Pancreas (tissue), 10 donors: ENCODE measurements at places on chromosomes 3 and 15. TPM values are rescaled to one million over a fixed set of nuclear protein-coding genes. Genes with fewer than 3 reads are reported as not detected.

DNA sequence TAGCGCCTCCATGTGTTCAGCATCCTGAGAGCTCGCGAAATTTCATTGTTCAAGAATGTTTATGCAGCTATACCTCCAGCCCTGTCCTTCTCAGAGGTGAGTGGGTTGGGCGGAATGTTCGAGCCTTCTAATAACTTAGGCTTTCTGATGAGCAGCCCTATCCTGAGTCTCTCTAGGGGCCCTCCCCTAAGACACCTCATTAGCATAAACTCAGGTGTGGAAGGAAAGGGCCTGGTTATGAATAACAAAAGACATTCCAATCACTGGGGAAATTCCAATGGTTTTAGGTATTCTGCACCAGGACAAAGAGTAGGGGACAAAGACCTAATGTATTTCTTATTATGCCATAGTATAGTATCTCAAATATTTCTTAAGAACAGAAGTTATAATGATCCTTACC is 138.1 kb upstream of the PDZRN3 start:
- no peak for DNase-seq
- H3K27ac ChIP-seq: no peak overlapping the region
- no peaks in the 10 kb centered on the region for H3K4me1 ChIP-seq

- no peaks in the 10 kb centered on the region for H3K4me1 ChIP-seq
- DNase-seq: no peak
- no peaks in the 10 kb centered on the region for H3K27me3 ChIP-seq
- H3K36me3 ChIP-seq: no peaks in the 10 kb centered on the region
- H3K4me3 ChIP-seq: no peak overlapping the region
Measured at GRCh38 chr3:190382082-190382481, 5.9 kb upstream of the CLDN16 start.

AMIGO3 gene
- total RNA-seq: not detected

DNA sequence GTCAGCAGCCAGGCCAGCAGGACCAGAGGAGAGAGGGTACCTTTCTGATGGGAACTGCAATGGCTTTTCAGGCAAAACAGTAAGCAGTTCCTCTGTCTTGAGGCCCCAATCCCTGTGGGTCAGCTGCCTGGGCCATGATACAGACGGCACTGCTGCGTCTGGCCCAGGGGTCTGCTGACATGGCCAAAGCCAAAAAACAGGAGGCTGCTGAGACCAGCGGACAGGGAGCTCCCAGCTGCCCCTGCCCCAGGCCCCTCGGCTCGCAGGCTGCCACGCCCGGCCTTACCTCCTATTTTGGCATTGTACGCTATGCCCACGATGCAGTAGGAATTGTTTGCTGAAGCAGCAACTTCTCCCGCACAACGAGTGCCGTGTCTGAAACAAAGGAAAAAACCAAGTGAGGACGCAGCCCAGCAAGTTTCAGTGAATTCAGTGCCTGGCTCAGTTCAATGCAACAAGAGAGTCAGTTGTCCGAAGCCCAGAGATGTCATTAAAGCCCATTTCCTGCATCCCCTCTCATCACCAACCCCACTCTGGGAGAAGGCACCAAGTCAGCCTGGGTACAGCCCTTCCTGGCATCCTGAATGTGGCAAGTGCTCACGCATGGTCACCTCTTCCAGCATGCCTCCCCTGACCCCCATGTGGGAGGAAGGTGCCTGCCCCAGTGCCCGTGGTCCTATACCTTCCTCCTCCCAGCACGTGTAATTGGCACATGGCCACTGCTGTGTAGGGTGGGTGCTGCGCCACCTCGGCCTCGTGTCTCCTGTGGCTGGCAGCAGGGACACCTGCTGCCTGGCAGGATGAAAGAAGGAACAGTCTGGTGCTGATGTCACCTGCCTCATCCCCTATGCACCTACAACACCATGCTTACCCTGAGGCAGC is 61.7 kb downstream of the PCSK6 start:
- no peak overlapping the region for H3K4me3 ChIP-seq
- no peaks in the 10 kb centered on the region for H3K4me1 ChIP-seq
- no peaks in the 10 kb centered on the region for H3K27me3 ChIP-seq
- H3K36me3 ChIP-seq: no peaks in the 10 kb centered on the region
- H3K27ac ChIP-seq: no peak overlapping the region

SH2D7 gene
- total RNA-seq: 1.8 TPM

CACNA2D2 gene
- total RNA-seq: 1.5 TPM

SNTN gene
- not detected for total RNA-seq

DNA sequence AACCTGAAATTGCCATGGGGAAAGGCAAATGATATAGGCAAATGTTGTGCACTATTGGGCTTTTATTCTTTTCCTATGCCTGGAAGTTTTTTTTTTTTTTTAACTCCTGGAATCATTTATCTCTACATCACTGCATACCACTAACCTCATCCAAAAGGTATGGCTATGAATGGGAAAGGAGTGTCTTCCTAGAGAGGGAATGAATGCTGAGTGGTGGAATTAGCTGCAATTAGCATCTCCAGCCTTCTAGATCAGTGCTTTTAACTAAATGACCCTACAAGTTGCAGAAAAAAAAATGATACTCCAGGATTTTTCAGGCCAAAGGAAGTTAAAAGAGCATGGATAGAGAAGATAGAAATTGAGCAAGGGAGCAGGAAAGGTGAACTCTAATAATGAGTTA is 429.8 kb upstream of the PDZRN3 start:
- H3K4me3 ChIP-seq: no peak overlapping the region
- no peaks in the 10 kb centered on the region for H3K27me3 ChIP-seq
- H3K27ac ChIP-seq: no peak overlapping the region
- H3K36me3 ChIP-seq: no peaks in the 10 kb centered on the region
- no peaks in the 10 kb centered on the region for H3K4me1 ChIP-seq

- DNase-seq: no peak
- no peaks in the 10 kb centered on the region for H3K4me1 ChIP-seq
- no peaks in the 10 kb centered on the region for H3K36me3 ChIP-seq
- H3K4me3 ChIP-seq: no peak overlapping the region
Measured at GRCh38 chr3:169227911-169228310, 435.6 kb downstream of the MECOM start.

DNA sequence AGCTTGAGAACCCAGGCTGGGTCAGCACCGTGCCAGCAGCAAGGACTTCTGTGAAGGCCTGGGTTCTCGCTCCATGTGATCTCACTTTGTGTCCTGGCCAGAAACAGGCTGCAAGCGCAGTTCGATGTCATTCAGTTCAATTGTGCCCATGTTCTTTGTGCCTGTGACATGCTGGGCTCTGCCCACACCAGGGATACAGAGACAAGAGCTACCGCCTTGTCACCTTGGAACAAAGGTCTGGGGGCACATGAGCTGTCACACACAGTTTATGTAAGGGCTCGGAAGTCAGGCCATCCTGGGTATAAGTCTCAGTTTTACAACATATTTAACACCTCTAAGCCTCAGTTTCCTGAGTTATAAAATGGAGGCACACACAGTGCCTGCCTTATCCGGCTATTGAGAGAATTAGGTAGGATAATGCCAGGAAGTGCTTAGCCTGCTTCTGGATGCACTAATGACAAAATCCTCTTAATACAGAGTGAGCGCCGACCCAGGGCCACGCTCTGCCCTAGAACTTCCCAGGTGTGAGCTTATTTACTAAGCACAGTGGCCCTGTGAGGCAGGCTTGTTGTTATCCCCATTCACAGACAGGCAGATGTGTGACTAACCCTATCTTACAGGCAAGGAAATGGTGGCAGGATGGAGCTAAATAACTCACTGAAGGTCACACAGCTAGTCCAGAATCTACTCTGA is 50.4 kb upstream of the LIMD1 start:
- H3K4me1 ChIP-seq: no peaks in the 10 kb centered on the region
- H3K27me3 ChIP-seq: no peaks in the 10 kb centered on the region
- DNase-seq: no peak
- no peaks in the 10 kb centered on the region for H3K36me3 ChIP-seq
- no peak overlapping the region for H3K4me3 ChIP-seq
- H3K27ac ChIP-seq: no peak overlapping the region

GRCh38 chr15:39579487-39580116 is 1.3 kb upstream of the THBS1 start:
- H3K36me3 ChIP-seq: no peaks in the 10 kb centered on the region
- no peaks in the 10 kb centered on the region for H3K27me3 ChIP-seq
- H3K4me3 ChIP-seq: peak overlapping the region; percentile 51
- H3K4me1 ChIP-seq: no peaks in the 10 kb centered on the region

GRCh38 chr3:169771497-169772304 is 1.5 kb upstream of the MYNN start:
- peak overlapping the region; percentile 60 for H3K4me3 ChIP-seq
- H3K27ac ChIP-seq: peak overlapping the region; percentile 99
- no peaks in the 10 kb centered on the region for H3K27me3 ChIP-seq

DNA sequence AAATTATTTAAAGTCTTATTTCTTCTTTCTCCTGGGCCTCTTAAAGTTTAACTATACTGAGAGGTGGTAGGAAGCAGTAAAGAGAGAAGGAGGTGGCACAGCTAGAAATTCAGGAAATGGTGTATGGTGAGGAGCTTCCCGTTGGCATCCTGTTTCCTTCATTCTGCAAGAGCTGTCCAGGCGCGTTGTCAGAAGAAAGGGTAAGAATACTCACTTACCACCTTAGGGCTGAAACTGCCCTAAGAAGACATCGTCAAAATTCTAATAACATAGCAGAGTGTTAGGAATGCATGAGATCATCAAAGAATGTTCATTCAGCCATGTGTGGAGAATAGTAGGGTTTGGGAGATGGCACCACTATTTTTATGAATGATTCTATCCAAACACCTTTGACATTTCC is 699.6 kb downstream of the MCTP2 start:
- no peak for DNase-seq
- H3K4me3 ChIP-seq: no peak overlapping the region
- no peaks in the 10 kb centered on the region for H3K4me1 ChIP-seq
- no peaks in the 10 kb centered on the region for H3K27me3 ChIP-seq
- no peaks in the 10 kb centered on the region for H3K36me3 ChIP-seq
- no peak overlapping the region for H3K27ac ChIP-seq

PLSCR4 gene
- total RNA-seq: 11.0 TPM

DNA sequence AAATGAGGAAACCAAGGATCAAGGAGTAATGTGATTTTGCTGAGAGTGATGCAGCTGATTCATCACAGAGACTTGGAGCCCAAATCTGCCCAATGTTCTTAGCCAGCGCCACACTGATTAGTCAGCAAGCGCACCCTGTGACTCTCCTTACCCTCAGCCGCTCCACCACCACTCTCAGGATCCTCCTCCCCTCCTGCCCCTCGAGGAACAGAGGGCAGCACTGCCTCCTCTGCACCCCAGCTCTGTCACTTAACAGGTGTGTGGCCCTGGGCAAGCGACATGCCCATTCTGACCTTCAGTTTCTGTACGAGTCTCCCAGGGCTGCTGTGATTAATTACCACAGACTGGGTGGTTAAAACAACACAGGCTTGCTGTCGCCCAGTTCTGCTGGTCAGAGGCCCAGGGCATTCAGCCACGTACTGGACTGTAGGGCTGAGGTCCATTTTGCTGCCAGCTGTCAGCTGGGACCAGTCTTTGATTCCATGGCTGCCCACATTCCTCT is 36.1 kb upstream of the HRH1 start:
- no peaks in the 10 kb centered on the region for H3K36me3 ChIP-seq
- no peaks in the 10 kb centered on the region for H3K4me1 ChIP-seq
- no peak overlapping the region for H3K4me3 ChIP-seq
- no peaks in the 10 kb centered on the region for H3K27me3 ChIP-seq
- H3K27ac ChIP-seq: no peak overlapping the region
- no peak for DNase-seq

GRCh38 chr3:37604336-37604833 is 257.3 kb upstream of the CTDSPL start:
- no peak for DNase-seq
- H3K27me3 ChIP-seq: no peaks in the 10 kb centered on the region
- no peaks in the 10 kb centered on the region for H3K4me1 ChIP-seq
- no peak overlapping the region for H3K4me3 ChIP-seq
- no peaks in the 10 kb centered on the region for H3K36me3 ChIP-seq

DNA sequence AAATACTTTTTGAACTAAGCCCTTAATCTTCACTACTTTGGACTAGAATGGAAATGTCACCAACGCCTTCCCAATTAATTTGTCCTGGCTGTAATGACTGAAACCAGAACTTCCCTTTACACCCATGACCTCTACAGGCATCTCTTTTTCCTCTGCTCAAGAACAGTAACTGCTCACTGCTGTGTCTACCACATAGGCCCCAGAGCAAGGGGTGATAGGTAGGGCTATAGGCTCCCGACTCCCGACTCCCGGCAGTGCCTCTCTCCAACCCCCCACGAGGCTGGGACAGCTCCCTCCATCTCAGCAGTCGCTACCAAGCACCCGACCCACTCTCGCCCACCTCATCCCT is 384 bp upstream of the LEKR1 start:
- DNase-seq: no peak
- peak overlapping the region; percentile 47 for H3K4me3 ChIP-seq
- peaks cover 10% of the 10 kb centered on the region for H3K4me1 ChIP-seq
- H3K36me3 ChIP-seq: no peaks in the 10 kb centered on the region

- H3K4me1 ChIP-seq: no peaks in the 10 kb centered on the region
- H3K27me3 ChIP-seq: no peaks in the 10 kb centered on the region
- DNase-seq: no peak
- no peaks in the 10 kb centered on the region for H3K36me3 ChIP-seq
Measured at GRCh38 chr3:10428406-10429091, 76.8 kb downstream of the ATP2B2 start.

DNA sequence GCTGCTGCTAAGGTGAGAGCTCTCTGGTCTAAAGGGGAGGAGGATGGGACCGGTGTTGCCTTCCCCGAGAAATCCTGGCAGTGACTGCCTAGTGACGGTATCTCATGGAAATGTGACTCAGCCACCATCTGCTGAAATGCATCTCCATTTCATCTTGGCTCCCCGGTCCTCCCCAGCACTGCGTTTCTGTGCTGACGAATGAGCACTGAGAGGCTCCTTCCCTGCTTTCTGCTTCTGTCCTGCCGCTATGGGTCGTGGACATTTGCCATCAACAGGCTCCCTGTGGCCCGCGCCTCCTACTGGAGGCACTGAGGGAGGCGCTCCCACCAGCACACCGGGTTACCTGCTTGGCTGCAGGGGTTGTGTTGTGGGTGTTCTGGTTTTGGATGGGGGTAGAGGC is 13.5 kb upstream of the SEC13 start:
- no peak overlapping the region for H3K27ac ChIP-seq
- DNase-seq: no peak
- no peaks in the 10 kb centered on the region for H3K4me1 ChIP-seq
- no peaks in the 10 kb centered on the region for H3K27me3 ChIP-seq

- no peak overlapping the region for H3K27ac ChIP-seq
- H3K4me3 ChIP-seq: no peak overlapping the region
- H3K36me3 ChIP-seq: no peaks in the 10 kb centered on the region
- DNase-seq: no peak
- no peaks in the 10 kb centered on the region for H3K4me1 ChIP-seq
Measured at GRCh38 chr15:70507772-70508371, 255.5 kb downstream of the UACA start.

GRCh38 chr15:28125673-28126651 is 26.8 kb upstream of the OCA2 start:
- DNase-seq: no peak
- peaks cover 10% of the 10 kb centered on the region for H3K36me3 ChIP-seq
- no peak overlapping the region for H3K27ac ChIP-seq
- no peak overlapping the region for H3K4me3 ChIP-seq
- H3K27me3 ChIP-seq: no peaks in the 10 kb centered on the region

DNA sequence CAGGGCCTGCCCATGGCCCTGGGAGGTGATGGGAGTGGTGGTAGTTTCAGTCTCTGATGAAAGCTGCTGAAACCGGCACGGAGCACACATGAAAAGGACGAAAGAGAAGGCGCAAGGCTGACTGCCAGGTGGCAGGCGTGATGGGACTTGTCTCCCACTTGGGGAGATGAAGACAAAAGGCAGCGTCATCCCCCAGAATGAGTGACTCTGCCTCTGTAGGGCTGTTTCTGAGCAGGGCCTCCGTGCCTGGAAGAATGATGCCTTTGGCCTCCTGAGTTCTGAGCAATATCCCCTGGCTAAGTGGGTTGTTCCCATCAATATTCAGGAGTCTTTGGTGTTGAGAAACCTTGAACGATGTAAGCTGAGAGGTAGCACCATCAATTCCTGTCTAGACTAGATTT is 237.8 kb downstream of the OPA1 start:
- peaks cover 19% of the 10 kb centered on the region for H3K4me1 ChIP-seq
- DNase-seq: no peak
- no peaks in the 10 kb centered on the region for H3K36me3 ChIP-seq

TRAT1 gene
- total RNA-seq: not detected
